Activated CD8-positive, alpha-beta T cell treated with anti-CD3 and anti-CD28 coated beads for 36 hours (primary cell): ENCODE measurements at places on chromosomes 1 and 21. TPM values are rescaled to one million over a fixed set of nuclear protein-coding genes. Genes with fewer than 3 reads are reported as not detected.

TAS1R1 gene
- total RNA-seq, result not detected

EPS8L3 gene
- total RNA-seq, result not detected

LCE1D gene
- not detected for total RNA-seq

IL19 gene
- total RNA-seq, result not detected

TSPEAR gene
- total RNA-seq, result not detected

KCNT2 gene
- not detected for total RNA-seq

DENND2C gene
- 1.5 TPM for total RNA-seq

RAB3B gene
- 0.11 TPM for total RNA-seq

MANEAL gene
- 1.4 TPM for total RNA-seq

CFHR3 gene
- total RNA-seq, result not detected

TDRD5 gene
- total RNA-seq, result not detected

C1orf210 gene
- not detected for total RNA-seq

KCNK2 gene
- not detected for total RNA-seq

CACHD1 gene
- 2.2 TPM for total RNA-seq

FAM110D gene
- not detected for total RNA-seq

PTGER3 gene
- not detected for total RNA-seq

PDZK1 gene
- total RNA-seq, result not detected

TBX15 gene
- not detected for total RNA-seq

ZNF683 gene
- 1.3 TPM for total RNA-seq

PADI1 gene
- total RNA-seq, result not detected

CAPN8 gene
- not detected for total RNA-seq

CSF3R gene
- total RNA-seq, result not detected

TEX38 gene
- total RNA-seq, result not detected

C1QB gene
- not detected for total RNA-seq

FAM151A gene
- not detected for total RNA-seq

BARHL2 gene
- total RNA-seq, result not detected

SLC2A5 gene
- not detected for total RNA-seq

RO60 gene
- total RNA-seq, result 63.4 TPM

PAQR6 gene
- total RNA-seq, result 5.0 TPM

RGS8 gene
- total RNA-seq, result not detected

CD2 gene
- 220 TPM for total RNA-seq

SH3BGR gene
- 4.5 TPM for total RNA-seq

IL24 gene
- 0.81 TPM for total RNA-seq

HFM1 gene
- total RNA-seq, result 0.47 TPM

KRTAP19-1 gene
- not detected for total RNA-seq

TCHH gene
- not detected for total RNA-seq

PBX1 gene
- total RNA-seq, result not detected

KIAA0040 gene
- 21.1 TPM for total RNA-seq

IL22RA1 gene
- not detected for total RNA-seq

GSTM3 gene
- total RNA-seq, result 42.0 TPM

CFAP45 gene
- 1.4 TPM for total RNA-seq

RIMS3 gene
- 3.0 TPM for total RNA-seq
